ENCODE measurements at places on chromosomes 2 and 18.

DNA sequence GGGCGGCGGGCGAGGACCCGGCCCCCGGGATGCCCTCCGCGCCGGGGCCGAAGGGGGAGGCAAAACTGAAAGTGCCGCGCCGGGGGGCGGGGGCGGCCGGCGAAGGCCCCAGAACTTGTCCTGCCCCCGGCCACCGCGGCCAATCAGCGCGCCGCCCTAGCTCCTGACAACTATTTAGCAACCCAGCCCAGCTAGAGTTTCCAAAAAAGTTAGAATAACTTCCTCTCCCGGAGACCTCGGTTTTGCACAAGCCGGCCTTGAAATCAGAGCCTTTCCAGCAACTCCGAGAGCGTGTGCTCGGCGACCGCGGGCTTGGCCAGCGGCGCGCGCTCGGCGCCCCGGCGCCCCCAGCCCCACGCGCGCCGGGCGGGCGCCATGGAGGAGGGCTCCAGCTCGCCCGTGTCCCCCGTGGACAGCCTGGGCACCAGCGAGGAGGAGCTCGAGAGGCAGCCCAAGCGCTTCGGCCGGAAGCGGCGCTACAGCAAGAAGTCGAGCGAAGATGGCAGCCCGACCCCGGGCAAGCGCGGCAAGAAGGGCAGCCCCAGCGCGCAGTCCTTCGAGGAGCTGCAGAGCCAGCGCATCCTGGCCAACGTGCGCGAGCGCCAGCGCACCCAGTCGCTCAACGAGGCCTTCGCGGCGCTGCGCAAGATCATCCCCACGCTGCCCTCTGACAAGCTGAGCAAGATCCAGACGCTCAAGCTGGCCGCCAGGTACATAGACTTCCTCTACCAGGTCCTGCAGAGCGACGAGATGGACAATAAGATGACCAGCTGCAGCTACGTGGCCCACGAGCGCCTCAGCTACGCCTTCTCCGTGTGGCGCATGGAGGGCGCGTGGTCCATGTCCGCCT is at the start of gene TWIST2:
Gene TWIST2 (plus strand): TSS at position 245 of the 850 bp plus-strand sequence. CDS start 131 bp downstream, at position 376.
- no peak for DNase-seq

DNA sequence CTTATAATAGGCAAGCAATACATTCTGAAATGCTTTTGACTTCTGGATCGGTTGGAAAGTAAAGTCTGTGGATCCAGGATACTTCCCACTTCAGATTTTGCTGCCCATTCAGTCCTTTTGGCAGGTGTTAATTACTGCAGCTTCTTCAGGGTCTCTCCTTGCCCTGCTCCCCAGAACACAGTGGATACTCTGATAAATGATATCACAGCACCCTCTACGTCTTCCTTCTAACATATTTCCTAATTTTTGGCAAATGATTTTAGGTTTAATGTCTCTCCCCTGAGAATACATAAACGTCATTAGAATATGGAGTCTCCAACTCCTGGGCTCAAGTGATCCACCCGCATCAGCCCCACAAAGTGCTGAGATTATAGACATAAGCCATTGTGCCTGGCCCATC is 249.8 kb downstream of the NYAP2 start:
- no peak for DNase-seq

GRCh38 chr2:101613056-101613704 is 84.3 kb upstream of the MAP4K4 start:
- DNase-seq = no peak

GRCh38 chr2:198173242-198173641 is 368.8 kb downstream of the PLCL1 start:
- DNase-seq = no peak

DNA sequence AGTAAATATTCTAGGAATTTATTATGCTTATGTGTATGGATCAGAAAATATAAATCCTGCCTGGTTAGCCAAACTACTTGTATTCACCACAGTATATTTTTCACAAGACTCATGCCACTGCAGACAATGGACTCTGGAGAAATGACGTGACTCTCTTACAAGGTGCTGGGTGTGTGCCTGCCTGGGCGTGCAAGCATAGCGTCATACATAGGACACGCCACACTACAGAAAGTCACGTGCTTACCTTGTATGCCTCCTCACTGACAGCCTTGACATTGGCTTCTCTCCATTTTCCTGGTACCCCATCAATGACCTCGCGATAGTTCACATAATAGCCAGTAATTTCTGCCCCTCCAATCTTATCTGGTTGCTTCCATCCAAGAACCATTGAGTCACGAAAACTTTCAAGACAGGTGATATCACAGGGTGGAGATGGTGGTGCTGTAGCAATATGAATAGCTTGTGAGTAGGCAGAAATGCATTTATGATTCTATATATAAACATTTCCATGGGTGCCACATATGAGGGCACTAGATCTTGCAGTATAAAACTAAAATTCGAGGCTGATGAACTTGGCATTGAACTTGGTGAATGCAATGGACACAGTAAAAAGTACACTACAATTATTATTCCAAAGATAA is 93.2 kb downstream of the MYOM1 start:
- DNase-seq = no peak

- DNase-seq = no peak
Measured at GRCh38 chr2:227097495-227098161, 66.4 kb downstream of the COL4A4 start.

- no peak for DNase-seq
Measured at GRCh38 chr18:63890950-63891304, 3.4 kb downstream of the SERPINB2 start.

All from esophagus squamous epithelium (tissue), 5 donors.